ENCODE measurements at places on chromosomes 5 and 9.

DNA sequence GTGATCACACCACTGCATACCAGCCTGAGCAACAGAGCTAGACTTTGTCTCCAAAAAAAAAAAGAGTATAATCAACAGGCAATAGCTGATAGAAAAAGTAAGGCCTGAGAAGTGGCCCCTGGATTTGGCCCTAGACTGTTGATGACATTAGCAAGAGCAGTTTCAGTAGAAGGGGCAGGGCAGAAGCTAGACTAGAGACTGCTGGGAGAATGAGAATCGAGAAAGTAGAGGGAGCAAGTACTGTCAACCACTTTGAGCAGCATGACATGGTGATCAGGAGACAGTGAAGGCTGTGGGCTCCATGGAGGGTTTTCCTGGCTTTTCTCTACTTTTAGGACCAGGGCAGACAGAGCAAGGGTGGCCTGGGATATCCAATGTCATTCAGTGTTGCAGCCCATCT lies 34.9 kb upstream of the B4GALT1 start:
- no peak for DNase-seq

GRCh38 chr5:114416254-114416653 lies 54.4 kb downstream of the KCNN2 start:
- DNase-seq = no peak

- no peak for DNase-seq
Observed at GRCh38 chr5:11449966-11450365, 454.3 kb downstream of the CTNND2 start.

DNA sequence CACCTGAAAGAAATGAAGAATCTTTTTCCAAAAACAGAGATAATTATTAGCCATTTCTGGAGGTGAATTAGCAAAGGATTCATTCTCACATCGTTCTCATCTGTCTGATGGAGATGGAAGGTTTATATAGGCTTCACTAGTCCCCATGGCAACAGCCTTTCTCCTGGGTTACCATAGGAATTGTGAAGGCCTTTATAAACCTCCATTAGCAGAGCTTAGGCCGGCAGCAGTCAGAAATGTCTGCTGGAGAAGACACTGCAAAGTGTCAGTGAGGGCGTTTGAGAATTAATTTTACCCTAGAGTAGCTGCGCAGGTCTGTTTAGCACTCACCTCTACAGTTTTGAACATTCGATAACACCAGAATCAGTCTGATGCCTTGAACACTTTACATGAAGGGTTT lies 290.4 kb upstream of the NR4A3 start:
- no peak for DNase-seq

GRCh38 chr5:113776168-113776567 lies 262.7 kb downstream of the YTHDC2 start:
- no peak for DNase-seq

GRCh38 chr9:105676351-105676923 lies 14.2 kb downstream of the TAL2 start:
- DNase-seq = no peak

- DNase-seq = no peak
Observed at GRCh38 chr9:113592876-113593575, 129.5 kb downstream of the RGS3 start.

DNA sequence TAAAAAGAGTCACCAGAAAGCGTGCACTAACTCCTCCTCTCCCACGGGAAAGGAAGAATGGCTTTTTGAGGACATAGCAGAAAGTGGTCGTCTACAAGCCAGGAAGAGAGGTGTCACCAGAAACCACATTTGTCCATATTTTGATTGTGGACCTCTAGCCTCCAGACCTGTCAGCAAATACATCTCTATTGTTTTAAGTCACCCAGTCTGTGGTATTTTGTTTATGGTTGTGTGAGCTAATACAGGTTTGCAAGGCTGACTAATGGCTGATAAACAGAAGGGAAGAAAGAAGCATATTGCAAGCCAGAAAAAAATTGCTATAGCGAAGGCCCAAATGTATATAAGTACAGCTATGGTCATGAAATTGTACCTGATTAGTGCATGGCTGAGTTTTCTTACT lies 21.4 kb downstream of the WDR70 start:
- no peak for DNase-seq

DNA sequence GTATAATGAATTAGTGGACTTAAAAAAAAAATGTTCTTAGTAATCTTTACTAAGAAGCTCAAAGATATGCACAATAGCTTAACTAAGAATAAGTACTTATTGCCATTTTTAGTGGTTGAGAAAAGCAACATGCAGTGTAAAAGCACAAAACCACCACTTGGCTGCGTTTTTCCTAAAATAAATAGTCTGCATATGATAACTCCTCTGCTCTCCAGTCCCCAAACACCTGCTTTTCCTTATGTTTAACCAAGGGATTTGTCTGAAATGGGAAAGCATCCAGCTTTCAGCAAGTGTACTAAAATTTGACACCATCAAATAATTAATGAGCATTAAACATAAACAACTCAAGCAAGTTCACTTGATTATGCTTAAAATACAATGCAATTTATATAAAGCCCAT lies 41.4 kb downstream of the PSIP1 start:
- DNase-seq = no peak

- DNase-seq = peak; percentile 96
Observed at GRCh38 chr5:33312571-33313549, 127.9 kb upstream of the TARS1 start.

DNA sequence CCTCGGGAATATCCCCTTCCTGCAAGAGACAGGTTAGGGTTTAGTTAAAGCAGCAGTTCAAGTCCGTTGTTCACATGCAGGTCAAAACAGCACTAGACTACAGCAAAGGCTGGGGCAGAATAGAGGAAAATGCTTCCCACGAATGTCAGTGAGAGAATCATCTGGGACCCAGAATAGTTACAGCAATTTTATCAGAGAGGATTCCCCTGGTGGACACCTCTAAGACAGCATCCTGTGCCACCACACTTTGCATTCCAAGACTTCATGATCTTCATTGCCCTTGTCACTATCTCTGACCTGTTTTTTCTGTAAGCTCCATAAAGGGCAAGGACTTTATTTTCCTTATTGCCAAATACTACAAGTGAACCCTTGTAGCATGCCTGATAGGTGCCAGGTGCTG lies 12.9 kb downstream of the GRXCR2 start:
- no peak for DNase-seq

GRCh38 chr9:108445431-108446071 lies 410.2 kb downstream of the ACTL7B start:
- DNase-seq = no peak

DNA sequence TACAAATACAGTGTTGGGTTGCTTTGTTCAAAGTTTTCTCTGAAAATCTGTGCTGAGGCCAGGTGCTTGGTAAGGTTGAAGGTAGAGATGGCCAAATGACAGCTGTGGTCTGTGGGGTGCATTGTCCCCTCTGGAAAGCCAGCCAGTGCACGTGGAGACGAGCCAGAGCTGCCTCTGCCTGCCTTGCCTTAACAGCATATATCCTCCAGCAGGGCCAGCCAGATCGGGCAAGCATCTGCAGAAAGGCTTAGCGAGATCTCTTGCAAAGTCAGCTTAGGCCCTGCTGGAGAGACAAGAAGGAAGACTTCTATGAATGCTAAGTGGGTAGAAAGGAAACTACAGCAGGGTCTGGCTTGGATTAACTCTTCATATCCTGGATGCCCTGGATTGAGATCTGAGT lies 49.5 kb downstream of the GRIA1 start:
- DNase-seq = no peak

DNA sequence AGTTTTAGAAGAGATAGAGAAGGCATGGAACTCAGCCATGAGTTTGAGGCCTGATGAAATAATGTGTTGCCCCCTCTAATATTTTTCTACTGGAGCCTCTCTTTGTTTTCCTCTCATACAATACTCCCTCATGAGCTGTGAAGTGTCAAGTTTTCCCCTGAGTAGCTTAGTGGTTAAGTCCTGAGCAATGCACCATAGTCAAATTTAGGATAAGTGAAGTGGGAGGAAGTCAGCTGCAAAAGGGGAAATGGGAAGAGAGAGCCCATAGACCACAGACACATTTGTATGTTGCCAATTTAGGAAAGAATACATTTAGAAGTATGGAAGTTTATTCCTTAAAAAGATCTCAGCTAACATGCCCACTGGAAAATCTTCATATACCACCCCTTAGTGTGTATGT lies 171.5 kb upstream of the NREP start:
- no peak for DNase-seq

DNA sequence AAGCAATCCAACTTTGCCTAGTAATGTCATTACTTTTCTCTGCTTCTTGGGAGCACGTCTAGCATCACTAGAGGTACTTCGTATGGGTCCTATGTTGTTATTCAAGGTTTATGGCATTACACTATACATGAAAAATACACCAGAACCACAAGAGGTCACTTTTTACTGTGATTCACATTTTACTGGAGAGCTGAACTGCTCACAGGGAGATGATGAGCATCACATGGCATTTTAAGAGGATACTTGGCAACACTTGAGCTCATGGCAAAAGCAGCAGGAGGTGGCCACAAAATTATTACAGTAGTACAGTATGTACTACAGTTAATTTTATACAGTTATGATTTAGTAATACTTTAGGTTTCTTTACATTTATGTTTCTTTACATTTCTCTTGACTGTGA lies 223.4 kb downstream of the PARP8 start:
- DNase-seq = no peak

DNA sequence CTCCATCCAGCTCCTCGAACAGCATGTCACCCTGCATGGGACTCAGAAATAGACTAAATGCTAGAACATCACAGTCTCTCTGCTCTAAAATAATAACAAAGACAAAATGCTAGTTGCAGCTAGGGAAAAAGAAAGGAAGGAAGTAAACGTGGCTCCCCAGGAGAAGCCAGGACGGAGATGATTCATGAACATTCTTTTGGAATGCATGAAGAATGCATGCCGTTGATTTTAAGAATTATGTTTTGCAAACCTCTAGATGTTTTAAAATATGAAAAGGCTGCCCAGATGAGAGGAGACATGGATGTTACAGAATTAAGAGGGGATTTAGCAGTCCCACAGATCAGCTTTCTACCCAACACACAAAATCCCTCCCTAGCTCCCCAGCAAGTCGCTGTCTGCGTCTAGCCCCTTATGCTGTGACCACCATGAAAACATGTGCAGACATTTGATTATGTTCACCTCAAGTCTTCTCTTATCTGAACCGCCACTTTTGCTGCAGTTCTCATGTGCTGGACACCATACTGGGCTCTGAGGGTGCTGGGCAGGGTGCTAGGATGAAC lies 139.4 kb upstream of the LMX1B start:
- peak; percentile 12 for DNase-seq

DNA sequence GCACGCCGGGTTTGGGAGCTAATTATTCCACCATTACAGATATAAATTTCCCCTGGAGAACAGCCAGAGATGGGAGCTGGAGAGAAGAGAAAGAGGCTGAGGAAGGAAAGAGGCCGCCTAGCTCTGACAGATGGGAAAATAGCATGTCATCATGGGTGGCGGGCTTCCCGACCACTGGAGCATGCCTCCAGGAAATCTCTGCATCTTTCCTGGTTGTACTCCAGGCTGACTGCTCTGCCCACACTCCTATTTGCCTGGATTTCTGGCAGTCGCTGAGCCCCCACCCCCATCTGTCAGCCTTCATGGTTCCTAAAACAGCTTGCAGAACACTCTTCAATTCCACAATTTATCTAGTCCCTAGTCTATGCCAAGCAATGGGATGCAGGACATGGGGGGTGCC lies 14.3 kb upstream of the GABRP start:
- no peak for DNase-seq

- DNase-seq = peak; percentile 70
Observed at GRCh38 chr5:143682929-143683386, 129.0 kb upstream of the HMHB1 start.

- peak; percentile 95 for DNase-seq
Observed at GRCh38 chr9:22052376-22052945, 43.4 kb upstream of the CDKN2B start.

GRCh38 chr5:118862596-118862995 lies 125.8 kb downstream of the DTWD2 start:
- peak; percentile 54 for DNase-seq

DNA sequence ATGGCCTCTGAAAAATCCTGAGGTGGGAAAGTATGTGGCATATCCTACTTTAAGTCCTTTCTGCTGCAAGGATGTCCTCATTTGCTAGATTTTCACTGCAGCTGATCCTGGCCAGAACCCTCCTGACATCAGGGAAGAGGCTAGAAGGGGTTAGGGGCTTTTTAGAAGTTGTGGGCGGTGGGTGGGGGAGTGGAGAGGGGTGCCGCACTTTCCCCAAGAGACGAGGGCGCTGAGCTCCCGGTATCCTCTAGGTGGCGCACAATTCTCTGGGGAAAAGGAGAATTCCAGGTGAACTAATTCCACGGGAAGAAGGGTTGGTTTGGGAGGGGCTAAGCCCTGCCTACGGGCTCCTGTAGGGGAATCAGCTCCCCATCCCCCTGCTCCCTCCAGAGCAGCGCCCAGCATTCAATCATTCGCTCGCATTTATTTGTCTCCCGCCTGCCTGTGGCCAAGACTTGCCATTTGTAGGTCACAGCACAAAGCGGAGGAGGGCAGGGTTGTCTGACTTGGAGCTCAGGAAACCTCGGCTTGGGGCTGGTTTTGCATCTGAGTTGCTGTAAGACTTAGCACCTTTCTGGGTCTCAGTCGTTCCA lies 42.9 kb upstream of the HAND1 start:
- peak; percentile 35 for DNase-seq

DNA sequence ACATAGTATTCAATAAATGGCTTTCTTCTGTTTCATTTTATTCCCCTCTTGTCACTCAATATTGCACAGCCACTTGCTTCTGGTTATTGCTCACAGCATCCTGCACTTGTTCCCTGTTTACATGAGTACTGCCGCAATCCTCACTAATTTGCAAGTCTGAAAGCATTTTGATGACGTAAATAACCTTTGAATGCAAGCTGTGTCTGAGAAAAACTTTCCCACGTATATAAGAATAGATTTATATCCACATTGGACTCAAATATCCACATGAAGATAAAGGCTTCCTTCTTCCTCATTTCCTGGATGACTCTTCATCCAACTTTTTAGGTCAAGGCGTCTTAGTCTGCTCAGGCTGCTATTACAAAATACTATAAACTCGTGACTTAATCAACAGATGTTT lies 88.2 kb upstream of the DAP start:
- no peak for DNase-seq

GRCh38 chr9:92535940-92536850 lies at the start of gene ECM2:
ECM2 (minus strand) TSS chr9:92535990; CDS start chr9:92522866, 13,124 bp downstream.
- DNase-seq = peak; percentile 35

- DNase-seq = no peak
Observed at GRCh38 chr5:56071470-56071869, 76.7 kb upstream of the IL6ST start.

DNA sequence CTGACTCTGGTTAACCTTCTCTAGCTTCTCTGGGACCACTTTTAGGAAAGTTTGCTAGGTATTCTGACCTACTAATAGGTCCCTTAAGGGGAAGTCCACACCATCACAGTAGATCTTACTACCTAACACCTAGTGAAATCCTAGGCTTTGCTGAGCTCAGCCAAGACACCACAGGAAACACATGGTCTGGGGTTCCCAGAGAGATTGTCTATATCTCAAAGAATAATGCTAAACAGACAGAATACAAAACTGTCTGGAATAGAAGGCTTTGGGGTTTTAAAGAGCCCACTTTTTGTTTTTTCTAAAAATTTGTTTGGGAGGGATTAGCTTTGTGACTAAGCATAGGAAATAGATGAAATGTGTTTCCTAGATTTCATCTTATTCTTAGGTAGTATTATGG lies 395.1 kb downstream of the ARHGEF28 start:
- DNase-seq = no peak

GRCh38 chr9:136345281-136346156 lies 18.0 kb downstream of the DNLZ start:
- peak; percentile 75 for DNase-seq

GRCh38 chr5:144403058-144403457 lies 232.4 kb downstream of the KCTD16 start:
- DNase-seq = no peak
